ENCODE measurements at places on chromosomes 4 and X.

DNA sequence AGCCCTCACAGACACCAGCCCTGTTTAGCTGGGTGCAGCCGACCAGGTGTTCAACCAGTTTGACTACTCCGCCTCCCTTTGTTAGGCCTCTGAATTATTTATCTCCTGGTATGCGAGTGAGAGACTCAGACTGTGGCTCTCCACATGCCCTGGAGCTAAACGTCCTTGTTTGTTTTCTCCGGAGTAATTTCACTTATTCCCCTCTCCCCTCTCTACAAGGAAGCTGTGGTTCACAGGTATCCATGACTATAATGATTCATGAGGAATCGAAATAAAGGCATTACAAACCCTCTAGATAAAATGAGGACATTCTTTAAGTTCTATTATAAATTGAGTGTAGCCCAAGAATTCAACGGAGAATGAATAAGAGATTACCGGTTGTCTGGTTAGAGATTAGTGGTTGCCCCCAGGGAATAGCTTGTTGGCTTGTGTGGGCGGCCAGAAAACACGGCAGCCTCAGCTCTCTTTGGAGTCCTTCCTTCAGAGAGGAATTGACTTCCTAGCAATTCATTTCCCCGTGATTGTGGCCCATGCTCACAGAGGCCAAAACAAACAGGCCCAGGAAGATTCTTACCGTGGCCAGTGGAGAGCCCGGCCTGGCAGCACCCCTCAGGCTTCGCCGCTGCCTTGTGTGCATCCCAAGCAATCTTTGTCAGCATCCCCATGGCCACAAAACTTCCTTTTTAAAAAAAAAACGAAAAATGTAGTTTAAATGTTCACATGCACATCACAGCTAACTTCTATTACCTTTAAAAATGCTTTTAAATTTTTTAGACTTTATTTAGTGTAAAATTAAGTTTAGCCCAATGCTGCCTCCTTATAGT lies 60.2 kb upstream of the CBR4 start:
- DNase-seq: no peak

- DNase-seq: no peak
Observed at GRCh38 chr4:78749972-78750727, 26.0 kb upstream of the BMP2K start.

GRCh38 chr4:64095398-64095797 lies 313.9 kb downstream of the TECRL start:
- DNase-seq: no peak

DNA sequence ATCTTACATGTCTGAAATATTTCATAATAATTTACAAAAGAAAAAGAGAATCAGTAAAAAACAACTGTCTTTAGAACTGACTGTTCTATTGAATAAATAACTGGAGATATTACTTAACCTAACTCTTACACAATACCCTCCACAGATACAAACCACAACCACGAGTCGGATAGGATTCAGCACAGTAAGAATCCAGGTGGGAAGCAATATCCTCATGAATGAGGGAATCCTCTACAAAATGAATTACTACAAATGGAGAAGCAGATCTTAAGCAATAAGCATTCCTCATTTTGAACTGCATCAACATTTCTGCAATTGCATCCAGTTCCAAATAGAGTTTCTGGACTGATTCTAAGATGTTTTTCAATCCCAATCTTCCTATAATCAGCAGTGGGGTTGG lies 227.1 kb downstream of the SH2D1A start:
- DNase-seq: no peak

GRCh38 chrX:148517176-148517575 lies 16.8 kb downstream of the AFF2 start:
- no peak for DNase-seq
